ENCODE measurements at places on chromosomes 7 and 10.

DNA sequence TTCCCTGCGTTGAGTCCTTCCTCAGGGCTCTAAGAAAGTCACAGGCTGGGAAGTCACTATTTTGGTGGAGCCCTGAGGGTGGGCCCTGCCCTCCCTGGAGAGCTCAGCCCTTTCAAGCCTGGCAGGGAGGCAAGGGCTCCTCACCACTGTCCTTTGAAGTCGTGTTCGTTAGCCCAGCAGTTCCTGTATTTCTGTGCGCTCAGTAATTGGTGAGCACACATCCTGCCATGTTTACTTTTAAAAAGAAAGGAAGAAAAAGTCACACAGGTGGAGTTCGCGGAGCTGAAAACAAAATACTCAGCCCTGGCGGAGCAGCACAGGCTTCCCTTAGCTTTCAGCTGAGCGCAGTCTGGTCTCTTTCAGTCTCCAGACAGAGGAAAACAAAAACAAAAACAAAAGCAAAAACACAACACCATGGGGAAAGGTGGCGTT, 37.1 kb downstream of the PRKCQ start:
- DNase-seq = no peak

DNA sequence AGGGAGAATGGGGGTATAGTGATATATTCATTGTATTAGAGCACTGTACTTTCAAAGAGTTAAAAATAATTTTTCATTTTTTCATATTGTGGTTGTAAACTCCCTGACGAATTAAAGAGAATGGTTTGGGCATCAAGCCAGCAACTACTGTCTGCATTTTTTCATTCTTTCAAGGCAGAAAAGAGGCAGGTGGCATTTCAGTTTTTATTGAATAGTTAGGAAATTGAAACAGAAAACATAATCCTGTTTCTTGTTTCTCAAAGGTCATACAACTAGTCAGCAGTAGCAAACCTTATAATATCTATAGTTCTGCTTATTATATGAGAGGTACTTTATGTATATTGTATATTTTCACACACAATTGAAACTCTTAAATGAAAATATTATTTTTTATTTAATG, 303.9 kb upstream of the KCND2 start:
- no peak for DNase-seq

GRCh38 chr10:2425320-2425719, 642.0 kb upstream of the PFKP start:
- DNase-seq = no peak

GRCh38 chr7:146235195-146235594, 118.6 kb downstream of the CNTNAP2 start:
- no peak for DNase-seq

DNA sequence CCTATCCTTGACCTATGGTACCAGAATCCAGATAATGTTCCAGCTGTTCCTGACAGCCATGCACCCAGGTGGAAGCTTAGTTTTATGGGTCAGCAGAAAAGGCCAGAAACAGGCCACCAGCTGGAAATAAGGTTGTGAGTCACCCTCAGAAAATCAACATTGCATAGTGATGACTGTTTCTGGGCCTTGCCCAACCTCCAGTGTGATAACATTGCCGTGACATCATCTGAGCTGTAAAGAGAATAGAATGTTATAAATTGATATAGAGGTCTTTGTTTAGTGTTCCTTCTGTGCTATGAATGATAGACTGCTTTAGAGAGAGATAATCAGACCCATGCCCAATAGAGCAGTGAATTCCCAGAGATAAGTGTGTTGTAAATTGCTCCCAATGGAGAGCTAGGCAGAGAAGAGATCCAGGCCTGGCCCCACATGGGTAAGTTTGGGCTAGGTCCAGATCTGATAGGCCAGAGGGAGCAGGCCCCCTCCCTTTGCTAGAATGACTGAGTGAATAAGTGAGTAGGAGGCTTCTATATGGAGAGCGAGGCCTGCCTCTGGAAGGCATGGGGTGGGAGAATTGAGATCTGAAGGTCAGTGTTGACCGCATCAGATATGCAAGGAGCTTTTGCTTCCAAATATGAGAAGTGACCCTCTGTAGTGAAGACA, 14.2 kb upstream of the HPS1 start:
- DNase-seq = peak; percentile 91

- no peak for DNase-seq
Observed at GRCh38 chr10:22560913-22561239, 153.5 kb downstream of the PIP4K2A start.

DNA sequence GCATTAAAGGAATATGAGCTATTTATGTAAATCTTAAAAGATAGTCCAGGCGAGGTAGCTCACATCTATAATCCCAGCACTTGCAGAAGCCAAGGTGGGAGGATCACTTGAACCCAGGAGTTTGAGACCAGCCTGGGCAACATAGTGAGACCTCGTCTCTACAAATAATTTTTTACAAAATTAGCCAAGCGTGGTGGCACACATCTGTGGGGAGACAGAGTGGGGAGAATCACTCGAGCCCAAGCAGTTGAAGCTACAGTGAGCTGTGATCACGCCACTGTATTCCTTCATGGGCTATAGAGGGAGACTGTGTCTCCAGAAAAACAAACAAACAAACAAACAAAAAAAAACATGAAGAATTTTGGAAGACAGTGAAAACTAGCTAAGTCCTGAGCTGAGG, 28.4 kb downstream of the HERC4 start:
- DNase-seq = no peak

GRCh38 chr7:1523208-1523607, 7.3 kb upstream of the MAFK start:
- DNase-seq = no peak

DNA sequence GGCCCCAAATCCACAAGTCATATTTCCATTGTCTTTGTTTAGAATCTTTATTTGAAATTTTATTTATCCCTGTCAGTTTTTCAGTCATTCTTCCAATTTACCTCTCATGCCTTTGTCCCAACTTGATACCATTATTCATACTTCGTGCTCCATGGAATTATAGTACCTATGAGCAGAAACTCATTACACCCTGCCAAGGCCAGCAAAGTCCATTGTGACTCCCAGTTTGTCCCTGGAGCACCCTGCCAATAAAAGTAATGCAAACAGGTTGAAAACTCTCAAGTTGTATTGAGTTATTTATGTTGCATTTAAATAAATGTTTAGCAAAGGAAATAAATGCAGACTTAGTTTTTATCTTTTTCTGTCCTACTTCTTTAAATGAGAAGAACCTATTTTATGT, 19.3 kb downstream of the PCGF5 start:
- DNase-seq = no peak

DNA sequence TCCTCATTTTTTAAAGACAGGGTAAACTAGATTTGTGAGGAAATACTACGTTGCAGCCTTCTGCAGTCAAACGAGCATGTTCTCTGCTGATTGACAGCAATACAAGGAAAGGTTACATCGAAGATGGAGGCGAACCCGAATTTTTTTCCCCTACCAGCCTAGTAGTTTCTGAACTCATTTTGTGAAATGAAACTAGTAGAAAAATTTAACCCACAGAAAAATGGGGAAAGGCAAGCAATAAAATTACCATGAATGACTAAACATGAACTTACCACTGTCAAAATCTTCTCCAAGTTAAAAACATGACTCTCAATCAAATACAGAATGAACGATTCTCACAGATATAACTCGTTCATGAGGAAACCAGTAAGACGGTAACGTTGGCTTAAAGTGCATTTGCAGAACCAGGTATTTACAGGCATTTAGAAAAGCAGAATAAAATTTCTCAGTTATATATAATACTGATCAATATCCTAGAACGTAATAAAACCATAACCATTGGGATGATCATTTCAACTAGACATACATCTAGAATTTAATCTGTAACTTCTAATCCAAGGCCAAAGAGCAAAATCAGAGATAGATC, 73.9 kb downstream of the CELF2 start:
- no peak for DNase-seq

- no peak for DNase-seq
Observed at GRCh38 chr10:124517931-124518330, 56.3 kb downstream of the LHPP start.

DNA sequence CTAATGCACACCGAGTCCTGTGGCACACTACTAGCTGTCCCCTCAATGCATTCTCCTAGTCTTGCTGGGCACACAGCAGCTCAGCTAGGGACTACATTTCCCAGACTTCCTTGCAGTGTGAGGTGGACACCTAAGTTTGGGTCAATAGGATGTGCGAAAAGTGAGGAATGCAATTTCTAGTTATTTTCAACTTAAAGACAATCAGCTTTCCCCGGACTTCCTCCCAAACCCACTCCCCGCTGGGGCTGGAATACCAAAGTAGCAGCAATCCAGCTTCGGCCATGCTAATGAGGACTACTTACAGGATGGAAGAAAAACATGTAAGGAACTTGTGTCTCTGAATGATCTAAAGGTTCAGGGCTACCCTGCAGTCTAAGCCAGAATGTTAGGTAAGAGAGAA, 286.4 kb upstream of the LRRN3 start:
- DNase-seq = no peak

DNA sequence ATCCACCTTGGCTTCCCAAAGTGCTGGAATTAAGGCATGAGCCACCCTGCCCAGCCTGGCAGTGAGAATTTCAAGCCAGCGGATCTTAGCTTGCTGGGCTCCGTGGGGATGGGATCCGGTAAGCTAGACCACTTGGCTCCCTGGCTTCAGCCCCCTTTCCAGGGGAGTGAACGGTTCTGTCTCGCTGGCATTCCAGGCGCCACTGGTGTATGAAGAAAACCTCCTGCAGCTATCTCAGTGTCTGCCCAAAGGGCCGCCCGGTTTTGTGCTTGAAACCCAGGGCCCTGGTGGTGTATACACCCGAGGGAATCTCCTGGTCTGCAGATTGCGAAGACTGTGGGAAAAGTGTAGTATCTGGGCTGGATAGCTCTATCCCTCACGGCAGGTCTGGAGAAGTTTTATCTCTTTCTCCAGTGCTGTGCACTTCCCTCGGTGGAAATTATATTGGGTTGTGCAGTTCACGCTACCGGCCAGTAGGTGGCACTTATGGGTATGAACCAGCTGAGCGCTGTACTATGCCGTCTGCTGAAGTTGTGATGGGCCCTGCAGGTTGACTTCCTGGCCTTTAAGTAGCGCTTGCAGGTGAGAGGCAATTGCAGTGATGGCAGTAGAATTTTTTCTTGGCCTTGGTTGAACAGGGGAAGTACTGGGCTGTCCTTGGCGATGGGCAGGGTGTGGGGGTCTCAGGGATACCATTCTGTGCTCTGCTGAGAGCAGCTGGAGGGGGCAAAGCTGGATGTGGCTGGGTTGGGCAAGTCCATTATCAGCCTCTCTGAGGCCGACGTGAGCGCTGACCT, 138.0 kb upstream of the MTPN start:
- DNase-seq = peak; percentile 25

DNA sequence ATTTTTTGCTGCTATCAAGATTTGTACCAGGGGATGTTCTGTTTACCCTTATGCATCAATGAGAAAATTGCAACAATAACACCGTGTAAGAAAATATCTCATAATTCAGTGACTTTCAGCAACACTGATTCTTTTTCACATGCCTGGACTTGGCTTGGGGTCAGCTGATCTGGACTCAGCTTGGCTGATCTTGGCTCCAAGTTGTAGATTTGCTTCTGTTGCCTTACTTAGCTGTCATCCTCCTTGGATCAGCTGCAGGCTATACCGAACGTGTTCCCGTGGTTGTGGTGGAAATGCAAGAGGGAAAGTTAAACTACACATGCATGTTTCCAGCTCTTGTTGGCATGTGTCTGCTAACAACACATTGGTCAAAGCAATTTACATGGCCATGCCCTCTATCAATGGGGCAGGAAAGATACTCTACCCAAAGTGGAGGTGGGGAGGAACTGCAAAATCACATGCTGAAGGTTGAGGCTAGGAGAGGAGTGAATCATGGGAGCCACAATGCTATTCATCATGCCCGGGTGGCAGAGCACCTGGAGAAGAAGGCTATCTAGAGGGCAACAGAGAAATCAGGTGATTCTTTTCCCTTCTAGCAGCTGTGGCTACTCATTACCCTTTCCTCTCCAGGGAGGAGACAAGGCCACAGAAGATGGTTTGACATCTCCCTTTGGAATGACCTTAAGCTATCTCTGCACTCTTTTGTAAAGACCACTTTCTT, 1276.3 kb upstream of the AUTS2 start:
- no peak for DNase-seq

DNA sequence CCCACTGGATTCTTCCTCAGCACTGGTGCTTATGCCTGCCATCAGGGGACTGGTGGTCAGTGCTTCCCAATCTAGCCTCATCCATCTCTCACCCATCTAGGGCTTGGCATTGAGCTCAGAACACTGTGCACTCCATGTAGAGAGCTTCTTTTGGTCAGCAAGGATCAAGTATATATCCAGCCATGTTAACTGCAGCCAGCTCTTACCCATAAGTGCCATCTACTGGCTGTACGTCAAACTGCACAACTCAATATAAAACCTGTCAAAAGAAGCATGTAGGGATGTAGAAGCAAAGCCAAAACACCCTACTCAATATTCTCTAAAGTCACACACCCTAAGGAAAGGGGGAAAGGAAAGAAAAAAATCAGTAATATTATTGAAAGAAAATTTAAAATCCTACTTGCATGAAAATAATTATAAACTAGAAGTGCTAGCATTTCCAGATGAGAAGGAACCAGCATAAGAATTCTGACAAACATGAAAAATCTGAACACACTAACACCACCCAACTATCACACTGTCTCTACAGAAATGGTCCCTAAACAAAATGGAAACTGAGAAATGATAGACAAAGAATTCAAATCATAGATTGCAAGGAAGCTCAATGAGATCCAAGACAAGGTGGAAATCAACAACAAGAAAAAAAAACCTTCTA, 531.1 kb upstream of the STEAP1 start:
- DNase-seq = peak; percentile 83
